ENCODE measurements at places on chromosomes 11 and 22.

DNA sequence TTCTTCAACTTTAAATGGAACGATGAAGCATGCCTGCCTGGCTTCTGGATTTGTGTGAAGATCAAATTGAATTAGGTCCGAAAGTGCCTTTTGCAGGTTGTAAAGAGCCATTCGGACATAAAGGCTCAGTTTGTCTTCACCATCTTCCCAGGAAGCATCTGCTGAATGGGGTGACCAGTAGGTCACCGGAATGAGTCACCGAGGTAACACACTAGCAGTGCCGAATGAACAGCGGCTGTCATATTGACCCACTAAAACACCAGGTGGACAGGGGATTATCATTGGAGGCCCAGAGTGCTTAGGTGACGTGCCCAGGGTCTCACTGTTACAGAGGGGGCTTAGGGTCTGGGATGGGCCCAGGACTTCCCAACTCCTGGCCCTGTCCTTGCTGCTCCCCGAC lies 43.1 kb upstream of the MYH9 start:
- no peak for DNase-seq

DNA sequence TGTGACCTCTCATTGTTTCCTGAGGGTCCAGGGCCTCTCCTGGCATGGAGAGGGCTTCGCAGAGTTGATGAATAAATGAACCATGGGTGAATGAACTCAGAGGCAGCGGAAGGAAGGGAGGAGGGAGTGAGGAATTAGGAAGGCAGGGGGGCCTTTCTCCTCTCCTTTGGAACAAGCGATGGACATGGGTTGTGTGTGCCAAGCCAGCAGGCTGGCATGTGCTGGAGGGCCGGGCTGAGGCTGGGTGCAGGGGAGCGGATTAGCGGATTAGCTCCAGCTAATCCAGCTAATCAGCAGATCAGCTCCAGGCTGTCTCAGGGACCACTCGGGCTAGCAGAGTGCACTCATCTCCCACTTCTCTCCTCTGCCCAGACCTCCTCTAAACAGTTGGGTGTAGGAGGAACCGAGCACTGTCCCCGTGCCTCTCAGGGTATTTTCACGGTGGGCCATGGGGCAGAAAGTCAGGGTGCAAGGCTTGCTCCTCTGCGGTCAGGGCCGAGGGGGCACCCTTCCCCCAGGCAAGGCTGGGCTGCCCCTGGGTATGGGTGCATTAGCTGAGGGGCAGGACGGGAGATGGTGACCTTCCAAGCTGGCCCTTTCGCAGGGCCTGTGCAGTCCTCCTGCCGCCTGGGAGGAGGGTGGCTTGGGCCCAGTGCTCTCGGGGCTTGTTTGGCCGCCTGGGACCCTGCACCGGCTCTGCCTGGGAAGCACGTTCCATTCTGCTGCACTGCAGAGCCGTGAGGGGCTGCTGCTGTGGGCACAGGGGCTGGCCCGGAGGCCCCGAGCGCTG lies 120.3 kb upstream of the B3GAT1 start:
- DNase-seq = no peak

GRCh38 chr11:131118247-131118646 lies 202.0 kb upstream of the SNX19 start:
- peak; percentile 2 for DNase-seq

- DNase-seq = no peak
These were observed 49.3 kb upstream of the LINC01488 start for GRCh38 chr11:69431893-69432738.

GRCh38 chr11:92296138-92296515 lies 71.5 kb downstream of the FAT3 start:
- DNase-seq = peak; percentile 93

DNA sequence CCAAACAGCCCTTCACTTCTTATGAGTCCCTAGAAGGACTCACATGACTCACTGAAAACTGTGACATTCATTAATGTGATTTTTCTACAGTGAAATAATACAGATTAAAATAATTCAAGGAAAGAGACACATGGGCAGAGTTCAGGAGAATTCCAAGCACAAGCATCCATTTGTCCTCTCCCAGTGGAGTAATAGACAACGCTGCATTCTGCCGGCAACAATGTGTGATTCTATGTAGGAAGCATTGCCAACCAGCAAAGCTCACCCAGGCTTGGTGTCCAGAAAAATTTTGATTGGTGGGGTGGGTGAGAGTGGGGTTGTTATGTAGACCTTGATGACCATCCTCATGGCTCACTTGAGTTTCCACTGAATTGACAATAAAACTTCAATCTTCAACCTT lies 123.9 kb downstream of the VPREB1 start:
- DNase-seq = no peak

DNA sequence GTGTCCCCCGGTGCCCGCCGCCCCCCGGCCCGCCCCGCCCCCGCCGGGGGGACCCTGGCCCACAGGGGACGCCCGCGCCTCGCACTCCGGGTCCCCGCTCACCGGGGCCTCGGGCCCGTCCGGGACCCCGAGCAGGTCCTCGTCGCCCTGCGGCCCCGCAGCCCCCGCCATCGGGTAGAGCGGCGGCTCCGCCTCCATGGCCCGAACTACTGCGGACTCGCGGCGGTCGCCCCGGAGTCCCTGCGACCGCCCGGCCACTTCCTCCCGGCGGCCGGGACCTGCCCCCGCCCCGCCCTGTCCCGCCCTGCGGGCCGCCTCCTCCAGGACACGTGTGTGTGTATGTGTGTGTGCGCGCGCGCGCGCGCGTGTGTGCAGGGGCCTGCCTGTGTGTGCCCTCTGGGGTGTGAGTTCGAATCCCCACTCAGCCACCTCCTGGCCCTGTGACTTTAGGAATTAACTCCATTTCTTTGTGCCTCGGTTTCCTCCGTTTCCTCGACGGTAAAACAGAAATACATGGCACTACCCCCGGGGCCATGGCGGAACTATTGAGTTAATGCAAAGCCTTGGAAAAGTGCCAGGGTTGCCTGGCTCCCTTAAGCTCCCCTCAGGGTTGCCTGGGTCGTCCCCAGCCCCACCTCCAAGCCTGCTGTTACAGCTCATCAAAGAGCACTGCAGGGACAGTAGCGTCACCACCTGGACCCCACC lies at the start of gene UNC93B1:
Gene UNC93B1, minus strand, starts transcription at position 252 of the 705 bp plus-strand sequence. Its CDS starts 54 bp downstream, at position 198.
- peak; percentile 82 for DNase-seq

DNA sequence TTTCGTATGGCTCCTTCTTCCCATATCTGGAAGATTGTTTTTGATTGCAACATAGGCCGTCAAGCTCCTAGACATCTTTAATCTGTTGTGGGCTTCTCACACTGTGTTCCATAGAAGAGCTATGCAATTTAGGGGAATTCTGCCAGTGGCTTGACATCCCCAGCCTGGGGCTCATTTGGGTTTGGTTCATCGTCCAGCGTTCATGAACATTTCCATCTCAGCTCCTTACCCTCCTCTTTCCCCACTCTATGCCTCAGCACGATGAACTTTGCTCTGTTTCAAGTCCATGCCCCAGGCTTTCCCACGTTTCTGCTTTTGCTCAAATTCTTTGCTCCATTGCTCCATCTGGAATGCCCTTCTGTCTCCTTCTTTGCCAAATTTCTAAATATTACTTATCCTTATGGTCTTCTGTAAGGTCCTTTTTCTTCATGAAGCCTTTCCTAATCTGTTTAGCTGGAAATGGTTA lies 26.1 kb upstream of the CLMP start:
- DNase-seq = no peak

GRCh38 chr22:22407061-22407460 lies 101.5 kb downstream of the ZNF280B start:
- no peak for DNase-seq

DNA sequence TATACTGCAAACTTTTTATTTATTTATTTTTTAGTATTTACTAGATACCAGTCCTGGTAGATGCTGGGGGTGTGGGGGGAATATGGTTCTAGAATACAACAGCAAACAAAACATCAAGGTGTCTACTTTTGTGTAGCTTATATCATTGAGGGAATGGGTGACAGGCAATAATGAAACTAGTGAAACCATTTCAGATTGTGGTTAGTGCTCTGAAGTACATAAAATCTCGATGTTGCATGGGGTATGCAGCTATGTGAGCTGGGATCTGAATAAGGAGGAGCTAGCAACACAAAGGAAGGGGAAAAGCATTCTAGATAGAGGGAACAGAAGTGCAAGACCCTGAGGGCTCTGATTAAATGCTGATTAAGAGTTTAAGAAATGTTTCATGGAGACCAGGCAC lies 103.5 kb downstream of the WT1 start:
- DNase-seq = no peak

DNA sequence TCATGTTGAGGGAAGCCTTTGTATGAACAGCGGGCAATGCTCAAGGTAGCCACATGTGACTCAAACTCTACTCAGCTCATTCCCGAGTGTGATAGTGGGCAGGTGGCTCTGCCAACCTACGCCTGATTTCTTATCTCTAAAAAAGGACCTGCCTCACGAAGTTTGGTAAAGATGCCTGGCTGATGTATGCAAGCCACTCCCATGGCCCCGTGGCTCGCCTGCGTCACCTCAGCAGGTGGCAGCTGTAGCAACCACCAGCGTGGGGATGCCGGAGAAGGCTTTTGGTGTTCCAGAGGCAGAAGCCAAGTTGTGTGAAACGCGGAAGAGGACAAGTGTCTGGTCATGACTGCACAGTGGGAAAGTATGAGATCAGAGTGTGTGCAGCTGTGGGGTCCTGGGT lies 5.4 kb downstream of the FADS2 start:
- DNase-seq = no peak

GRCh38 chr22:36872866-36873498 lies 12.2 kb downstream of the NCF4 start:
- DNase-seq = no peak

- peak; percentile 88 for DNase-seq
These were observed 19.2 kb downstream of the NECTIN1 start for GRCh38 chr11:119709638-119710346.

DNA sequence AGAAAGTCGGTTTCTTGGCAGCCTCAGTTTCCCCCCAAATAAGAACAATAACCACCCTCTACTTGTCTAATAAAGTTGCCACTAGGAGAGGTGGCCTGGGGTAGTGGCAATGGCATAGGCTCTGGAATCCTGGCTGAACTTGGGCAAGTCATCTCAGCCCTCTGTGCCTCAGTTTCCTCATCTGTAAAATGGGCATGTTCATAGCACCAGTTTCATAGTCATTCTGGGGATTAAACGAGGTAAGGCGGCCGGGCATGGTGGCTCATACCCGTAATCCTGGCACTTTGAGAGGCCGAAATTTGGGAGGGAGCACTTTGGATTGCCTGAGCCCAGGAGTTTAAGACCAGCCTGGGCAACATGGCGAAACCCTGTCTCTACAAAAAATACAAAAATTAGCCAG lies 63.0 kb downstream of the SGSM1 start:
- no peak for DNase-seq

DNA sequence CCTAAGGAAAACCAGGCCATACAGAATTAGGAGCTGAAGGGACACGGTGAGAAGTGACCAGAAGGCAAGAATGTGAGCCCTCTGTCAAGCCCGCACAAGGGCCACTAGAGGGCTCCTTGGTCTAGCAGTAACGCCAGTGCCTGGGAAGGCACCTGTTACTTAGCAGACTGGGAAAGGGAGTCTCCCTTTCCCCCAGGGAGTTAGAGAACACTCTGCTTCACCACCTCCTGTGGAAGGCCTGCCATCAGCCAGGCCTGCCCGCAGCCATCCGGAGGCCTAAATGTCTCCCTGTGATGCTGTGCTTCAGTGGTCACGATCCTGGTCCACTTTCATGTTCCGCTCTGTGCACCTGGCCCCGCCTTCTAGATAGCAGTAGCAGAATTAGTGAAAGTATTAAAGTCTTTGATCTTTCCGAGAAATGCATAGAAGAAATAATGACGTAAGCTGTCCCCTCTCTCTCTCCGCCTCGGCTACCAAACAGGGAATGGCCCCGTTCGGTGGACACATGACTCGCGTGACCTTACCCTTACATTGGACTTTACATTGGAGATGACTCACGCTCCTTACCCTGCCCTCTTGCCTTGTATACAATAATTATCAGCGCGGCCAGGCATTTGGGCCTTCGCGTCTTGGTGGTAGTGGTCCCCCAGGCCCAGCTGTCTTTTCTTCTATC lies 10.7 kb upstream of the GSTP1 start:
- peak; percentile 39 for DNase-seq

DNA sequence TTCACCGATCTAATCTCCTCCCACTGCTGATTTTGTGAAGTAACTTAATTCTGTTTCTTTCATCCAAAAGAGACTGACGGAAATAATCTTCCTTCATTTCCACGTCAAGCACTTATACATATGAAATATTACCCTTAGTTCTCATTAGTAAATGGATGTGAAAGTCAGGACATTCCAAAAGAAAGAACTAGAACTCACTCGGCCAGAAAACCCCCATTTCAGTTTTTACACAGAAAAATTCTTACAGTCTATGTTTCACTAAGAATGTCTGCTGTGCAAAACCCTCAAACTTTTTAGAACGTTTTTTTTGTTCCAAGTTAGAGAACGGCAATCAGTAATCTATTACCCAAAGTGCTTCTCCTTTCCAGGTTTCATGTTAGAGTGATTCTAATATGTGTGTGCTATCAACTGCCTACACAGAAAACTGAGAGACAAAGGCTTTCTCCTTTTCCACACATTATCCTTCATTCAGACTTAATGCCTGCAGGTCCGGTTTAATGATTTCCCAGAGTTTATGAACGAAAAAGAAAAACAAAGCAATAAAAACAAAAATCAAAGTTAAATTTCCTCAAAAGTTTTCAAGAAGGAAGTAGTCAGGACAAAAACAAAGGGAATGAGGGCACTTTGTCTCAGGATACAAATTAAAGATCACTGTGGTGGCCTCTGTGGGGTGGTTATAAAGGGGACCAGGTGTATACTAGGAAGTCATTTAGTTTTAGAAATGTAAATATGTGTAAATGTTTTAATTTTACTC lies 11.3 kb upstream of the SESN3 start:
- DNase-seq = no peak

- peak; percentile 75 for DNase-seq
These were observed 29.5 kb upstream of the CCDC34 start for GRCh38 chr11:27392278-27393114.

DNA sequence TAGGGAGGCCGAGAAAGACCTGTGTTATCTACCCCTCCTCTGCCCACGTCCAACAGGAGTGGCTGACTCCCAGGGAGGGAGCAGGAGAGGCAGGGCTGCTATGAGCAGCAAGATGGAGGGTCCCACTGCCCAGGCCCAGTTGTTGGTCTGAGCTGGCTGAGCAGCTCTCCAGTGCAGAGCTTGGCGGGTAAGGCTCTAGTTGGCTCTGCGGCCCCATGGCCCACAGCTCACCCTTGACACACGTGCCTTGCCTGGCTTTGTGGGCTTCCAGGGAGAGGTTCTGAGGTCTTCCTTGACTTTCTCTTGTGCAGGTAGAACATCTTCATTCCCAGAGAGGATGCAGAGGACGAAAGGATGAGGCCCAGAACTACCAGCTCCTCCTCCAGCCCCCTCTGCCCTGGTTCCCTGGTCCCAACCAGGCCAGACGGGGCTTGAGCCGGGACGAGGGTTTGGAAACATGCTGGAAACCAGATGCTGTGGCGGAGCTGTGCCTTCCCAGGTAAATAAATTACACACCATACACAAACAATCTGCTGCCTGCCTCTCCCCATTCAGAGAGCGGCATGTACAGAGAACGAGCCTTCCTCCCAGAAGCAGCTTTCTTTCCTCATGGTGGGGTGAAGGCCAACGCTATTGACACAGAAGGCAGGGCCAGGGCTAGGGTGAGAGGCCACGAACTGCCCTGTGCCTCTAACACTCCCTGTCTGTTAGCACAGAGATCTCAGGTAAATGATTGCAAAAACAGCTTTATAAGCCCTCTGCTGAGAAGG lies 48.1 kb downstream of the DSCAML1 start:
- no peak for DNase-seq

GRCh38 chr22:47176026-47176389 lies 413.6 kb downstream of the TBC1D22A start:
- DNase-seq = no peak

GRCh38 chr22:24517446-24517845 lies 22.3 kb downstream of the UPB1 start:
- no peak for DNase-seq
